ENCODE measurements at places on chromosomes 3 and 15.

- DNase-seq: no peak
These were observed 51.7 kb upstream of the ST3GAL6 start for GRCh38 chr3:98711426-98711825.

- DNase-seq: no peak
These were observed 161.8 kb upstream of the NAALADL2 start for GRCh38 chr3:174697310-174697709.

DNA sequence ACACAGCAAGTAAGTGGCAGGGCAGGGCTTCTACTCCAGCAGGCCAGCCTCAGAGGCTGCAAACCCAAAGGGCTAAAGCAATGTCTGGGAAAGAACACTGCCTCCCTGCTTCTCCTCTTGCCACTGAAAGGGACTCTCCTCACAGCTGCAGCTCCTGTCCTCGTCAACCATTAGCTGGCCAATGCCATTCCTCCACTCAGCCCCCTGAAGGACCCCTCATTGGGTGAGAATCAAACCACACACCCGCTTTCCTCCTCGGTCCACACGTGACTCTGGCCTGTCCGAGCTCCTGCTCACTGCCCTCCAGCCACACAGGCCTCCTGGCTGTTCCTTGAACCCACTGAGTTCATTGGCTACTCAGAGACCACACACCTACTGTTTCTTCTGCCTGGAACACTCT is 253.7 kb upstream of the TLE3 start:
- DNase-seq: no peak

- peak; percentile 76 for DNase-seq
These were observed 2.0 kb upstream of the TOPBP1 start for GRCh38 chr3:133663569-133664313.

DNA sequence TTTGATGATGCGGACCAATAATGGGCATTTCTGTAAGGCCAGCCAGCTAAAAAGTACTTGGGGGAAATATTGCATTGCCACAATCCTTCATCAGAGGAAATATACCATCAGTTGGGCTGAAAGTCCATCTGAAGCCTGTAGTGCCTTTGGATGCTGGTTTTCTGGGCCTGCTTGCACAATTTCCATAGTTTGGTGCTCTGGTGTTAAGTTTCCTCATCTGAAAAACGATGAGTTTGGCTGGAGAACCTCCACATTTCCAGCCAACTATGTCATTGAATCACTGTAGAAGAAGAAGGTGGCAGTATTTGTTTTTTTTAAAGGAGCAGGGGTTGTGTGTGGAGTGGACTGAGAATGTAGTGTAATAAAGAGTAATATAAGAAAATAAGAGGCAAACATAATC is 10.1 kb downstream of the CCNB2 start:
- DNase-seq: no peak

DNA sequence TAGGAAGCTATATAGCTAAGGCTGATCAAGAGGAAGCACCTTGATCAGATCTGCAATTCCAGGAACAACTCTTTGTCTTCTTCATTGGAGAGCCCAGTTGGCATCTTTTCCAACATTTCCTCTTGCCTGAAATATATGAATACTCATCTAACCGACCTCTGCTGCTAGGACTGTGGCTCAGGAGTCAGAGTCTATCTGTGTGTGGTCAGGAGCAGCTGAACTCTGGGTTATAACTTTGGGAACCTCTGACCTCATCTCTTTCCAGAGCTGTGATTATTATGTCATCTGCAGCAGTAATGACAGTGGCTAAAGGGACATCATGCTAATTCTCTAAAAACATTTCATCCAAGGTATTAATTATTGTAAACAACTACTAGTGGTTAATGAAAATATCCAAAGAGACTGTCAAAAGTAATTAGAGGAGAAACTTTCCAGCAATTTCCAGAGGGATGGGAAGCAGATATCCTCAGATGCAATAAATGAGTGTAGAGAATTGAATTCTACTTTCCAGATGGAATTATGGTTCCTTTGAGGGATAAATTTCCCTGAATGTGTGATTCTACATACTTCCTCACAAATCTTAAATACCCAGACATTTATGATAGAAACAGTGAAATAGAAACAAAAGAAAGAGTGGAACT is 11.5 kb upstream of the SPINK8 start:
- no peak for DNase-seq

DNA sequence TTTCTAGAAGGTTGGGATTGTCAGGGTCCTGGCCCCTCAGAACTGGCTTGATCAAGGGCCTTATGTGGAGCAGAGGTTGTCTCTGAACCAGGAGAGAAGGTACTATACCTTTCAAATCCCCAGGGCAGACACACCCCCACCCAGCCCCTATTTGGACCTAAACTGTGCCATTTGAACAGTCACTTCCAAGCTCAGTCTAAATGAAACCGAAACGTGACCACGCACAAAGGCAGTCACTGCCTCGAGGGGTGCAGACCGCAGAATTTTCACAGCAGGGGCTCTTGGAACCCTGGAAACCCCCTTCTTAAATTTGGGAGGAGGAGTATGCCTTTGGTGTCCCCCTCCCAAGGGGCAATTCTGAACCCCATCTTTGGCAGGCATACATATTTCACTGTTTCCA is 53.7 kb downstream of the GRIP2 start:
- no peak for DNase-seq

GRCh38 chr3:125151442-125151817 is 61.1 kb downstream of the SLC12A8 start:
- DNase-seq: no peak

- DNase-seq: no peak
These were observed 265.6 kb upstream of the DCBLD2 start for GRCh38 chr3:99167071-99167470.

DNA sequence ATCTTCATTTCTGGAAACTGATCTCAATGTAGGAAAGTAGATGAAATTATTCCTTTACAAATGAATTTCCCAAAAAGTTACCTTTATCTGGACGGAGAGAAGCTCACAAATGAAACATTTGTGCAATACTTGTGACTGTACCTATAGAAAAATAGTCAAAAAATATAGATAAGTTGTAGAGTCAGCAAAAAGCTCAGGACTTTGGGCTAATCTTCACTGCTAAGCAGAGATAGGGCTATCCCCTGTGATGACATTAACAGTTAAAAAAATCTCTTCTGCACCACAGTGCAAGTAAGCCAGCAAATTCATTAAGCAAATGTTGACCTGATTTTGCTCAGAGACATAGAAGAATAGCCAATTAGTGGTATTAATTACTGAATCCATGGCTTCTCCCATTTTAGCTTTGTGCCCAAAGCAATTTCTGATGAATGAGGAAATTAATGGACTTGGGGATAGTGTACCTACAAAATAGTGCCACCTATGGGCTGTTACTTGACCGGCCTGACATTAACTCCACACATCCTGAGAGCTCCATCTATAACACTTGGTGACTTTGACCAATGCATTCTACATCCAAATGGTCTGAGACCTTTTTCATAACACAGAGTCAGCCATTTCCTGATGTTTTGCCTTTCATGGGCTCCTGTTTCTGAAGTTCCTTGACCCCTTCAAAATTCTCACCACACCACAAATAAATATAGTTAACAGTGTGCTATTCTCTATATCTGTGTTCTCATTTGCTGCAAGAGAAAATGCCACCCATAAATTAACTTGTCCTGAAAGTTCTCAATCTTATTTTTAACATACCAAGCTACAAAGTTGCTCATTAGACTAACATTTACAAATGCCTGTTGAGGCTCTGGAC is 105.0 kb downstream of the SSR3 start:
- no peak for DNase-seq

- DNase-seq: no peak
These were observed 69.4 kb downstream of the MCF2L2 start for GRCh38 chr3:183359036-183359435.

DNA sequence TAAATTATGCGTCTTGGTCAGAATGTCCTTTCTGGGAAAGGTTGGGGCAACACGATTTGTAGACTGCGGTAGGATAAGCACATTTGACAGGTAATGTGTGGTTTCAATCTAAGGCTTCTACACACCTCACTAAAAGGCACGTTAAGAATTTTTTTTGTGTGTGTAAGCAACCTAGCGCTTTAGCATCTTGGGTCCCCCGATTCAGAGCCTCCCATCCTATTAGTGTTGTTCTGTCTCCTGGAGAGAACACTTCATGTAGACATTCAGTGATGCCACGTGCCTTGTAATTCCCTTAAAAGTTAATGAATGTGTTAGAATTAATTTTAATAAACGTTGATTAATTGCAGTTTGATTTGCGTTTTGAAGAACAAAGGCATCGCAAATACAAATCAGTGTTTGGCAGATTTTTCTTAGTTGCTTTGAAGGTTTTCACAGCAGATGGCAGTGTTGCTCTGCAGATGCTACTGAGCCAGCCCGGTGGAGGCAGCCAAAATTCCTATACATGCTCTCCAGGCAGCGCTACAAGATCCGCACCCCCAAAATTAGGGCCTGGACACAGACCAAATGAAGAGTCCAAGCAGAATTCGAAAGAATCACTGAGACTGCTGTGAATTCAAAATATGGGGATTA is 63.5 kb downstream of the OTOL1 start:
- no peak for DNase-seq

DNA sequence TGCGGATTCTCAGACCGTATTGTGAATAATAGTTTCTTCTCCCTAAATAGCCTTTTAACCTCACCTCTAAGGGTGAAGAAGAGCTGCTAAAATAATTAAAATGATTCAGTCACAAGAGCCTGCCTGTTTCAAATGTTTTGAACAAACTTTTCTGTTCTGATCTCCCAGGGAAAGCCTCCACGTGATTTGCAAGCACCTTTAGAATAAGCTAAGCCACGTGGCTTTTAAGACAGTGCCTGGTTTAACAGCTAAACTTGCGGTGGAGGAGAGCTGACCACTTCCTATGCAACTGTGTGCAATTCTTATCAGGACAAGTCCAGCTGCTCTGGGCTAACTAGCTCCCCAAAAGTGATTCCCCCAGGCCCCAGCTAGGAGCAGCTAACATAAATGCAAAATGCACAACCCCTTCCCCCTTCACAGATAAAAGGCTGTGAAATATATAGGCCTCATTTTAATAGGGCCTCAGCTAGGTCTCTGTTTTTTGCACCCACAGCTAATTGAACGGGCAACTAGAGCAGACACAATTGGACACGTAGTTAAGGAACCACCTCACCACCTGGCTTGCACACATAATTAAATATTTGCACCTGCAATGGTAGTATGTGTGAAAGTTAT is 401.2 kb upstream of the NR2F2 start:
- DNase-seq: peak; percentile 8

DNA sequence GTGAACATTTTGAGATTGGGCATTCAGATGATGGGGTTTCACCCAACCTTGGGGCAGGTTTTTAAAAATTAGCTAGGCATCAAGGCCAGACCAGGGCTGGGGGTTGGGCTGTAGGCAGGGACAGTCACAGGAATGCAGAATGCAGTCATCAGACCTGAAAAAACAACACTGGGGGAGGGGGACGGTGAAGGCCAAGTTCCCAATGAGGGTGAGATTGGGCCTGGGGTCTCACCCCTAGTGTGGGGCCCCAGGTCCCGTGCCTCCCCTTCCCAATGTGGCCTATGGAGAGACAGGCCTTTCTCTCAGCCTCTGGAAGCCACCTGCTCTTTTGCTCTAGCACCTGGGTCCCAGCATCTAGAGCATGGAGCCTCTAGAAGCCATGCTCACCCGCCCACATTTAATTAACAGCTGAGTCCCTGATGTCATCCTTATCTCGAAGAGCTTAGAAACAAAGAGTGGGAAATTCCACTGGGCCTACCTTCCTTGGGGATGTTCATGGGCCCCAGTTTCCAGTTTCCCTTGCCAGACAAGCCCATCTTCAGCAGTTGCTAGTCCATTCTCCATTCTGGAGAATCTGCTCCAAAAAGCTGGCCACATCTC is 6.1 kb downstream of the RHO start:
- DNase-seq: no peak

GRCh38 chr15:64582202-64582601 is 121.8 kb downstream of the ZNF609 start:
- DNase-seq: no peak

GRCh38 chr3:98449606-98450193 is 13.3 kb upstream of the OR5K1 start:
- DNase-seq: peak; percentile 3

GRCh38 chr3:122315619-122316018 is 9.4 kb upstream of the CSTA start:
- no peak for DNase-seq

- no peak for DNase-seq
These were observed 128.0 kb upstream of the MRPL3 start for GRCh38 chr3:131630807-131631206.

DNA sequence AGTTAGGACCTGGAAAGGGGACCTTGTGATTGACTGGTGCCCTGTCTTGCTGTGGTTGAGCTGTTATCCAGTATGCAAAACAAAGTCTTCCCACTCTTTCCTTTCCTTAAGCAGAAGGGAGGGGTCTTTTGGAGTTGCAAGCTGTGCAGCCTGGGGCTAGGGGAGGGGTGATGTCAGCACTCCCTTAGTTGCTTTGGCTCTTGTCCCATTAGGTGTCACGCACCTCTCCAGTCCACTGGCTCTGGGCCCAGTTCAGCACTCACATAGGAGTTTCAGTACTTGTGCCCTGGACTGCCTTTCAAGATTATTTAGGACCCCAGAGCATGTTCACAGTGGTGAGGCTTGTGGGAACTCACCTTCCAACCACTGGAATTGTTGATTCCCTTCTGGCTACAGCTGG is 238.5 kb downstream of the DOCK3 start:
- DNase-seq: no peak

GRCh38 chr3:8739757-8740504 is 6.3 kb downstream of the CAV3 start:
- DNase-seq: no peak

GRCh38 chr15:79826800-79827199 is 70.0 kb downstream of the MTHFS start:
- no peak for DNase-seq

DNA sequence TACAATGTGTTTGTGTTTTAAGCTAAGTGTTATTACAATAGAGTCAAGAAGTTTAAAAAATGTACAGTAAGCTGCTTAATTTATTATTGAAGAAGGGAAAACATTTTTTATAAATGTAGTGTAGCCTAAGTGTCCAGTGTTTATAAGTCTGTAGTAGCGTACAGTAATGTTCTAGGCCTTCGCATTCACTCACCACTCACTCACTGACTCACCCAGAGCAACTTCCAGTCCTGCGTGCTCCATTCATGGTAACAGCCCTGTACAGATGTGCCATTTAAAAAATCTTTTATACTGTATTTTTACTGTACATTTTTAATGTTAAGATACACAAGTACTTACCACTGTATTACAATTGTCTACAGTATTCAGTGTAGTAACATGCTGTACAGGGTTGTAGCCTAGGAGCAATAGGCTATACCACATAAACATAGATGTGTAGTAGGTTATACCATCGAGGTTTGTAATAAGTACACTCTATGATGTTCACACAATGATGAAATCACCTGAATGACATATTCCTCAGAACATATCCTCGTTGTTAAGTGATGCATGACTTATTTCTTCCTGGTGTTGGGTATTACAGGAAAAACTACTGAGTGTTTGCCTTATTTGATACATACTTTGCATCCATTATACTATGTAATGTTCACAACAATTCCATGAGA is 156.6 kb upstream of the NUDT16 start:
- DNase-seq: no peak

- no peak for DNase-seq
These were observed 4.5 kb upstream of the GSK3B start for GRCh38 chr3:120098710-120099109.

DNA sequence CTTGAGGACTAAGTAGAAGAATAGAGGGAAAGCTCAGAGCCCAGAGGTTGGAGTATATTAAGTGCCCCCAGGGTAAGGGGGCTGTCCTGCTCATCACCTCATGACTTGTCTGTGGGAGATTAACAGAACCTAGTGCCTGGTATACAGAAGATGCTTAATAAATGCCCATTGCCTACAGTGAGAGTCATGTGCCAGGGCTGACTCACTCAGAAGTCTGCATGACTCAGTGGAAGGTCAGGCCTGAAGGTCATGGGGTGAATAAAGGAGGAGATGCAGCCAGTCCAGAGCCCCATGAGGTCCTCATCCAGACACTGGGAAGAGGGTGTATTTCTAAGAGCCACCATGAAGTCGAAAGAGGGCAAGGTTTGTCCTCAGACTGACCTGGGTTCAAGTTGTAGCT is 62.5 kb upstream of the TLE3 start:
- DNase-seq: no peak
